CD4-positive, alpha-beta T cell treated with Interleukin-4 for 1 hour (primary cell): ENCODE measurements at places on chromosomes 3 and 15.

- no peak for DNase-seq
Observed at GRCh38 chr15:62607114-62607462, 435.5 kb upstream of the TPM1 start.

- DNase-seq, result no peak
Observed at GRCh38 chr3:175349168-175349567, 490.0 kb downstream of the NAALADL2 start.

- peak; percentile 42 for DNase-seq
Observed at GRCh38 chr3:36729204-36730056, 34.9 kb downstream of the DCLK3 start.

DNA sequence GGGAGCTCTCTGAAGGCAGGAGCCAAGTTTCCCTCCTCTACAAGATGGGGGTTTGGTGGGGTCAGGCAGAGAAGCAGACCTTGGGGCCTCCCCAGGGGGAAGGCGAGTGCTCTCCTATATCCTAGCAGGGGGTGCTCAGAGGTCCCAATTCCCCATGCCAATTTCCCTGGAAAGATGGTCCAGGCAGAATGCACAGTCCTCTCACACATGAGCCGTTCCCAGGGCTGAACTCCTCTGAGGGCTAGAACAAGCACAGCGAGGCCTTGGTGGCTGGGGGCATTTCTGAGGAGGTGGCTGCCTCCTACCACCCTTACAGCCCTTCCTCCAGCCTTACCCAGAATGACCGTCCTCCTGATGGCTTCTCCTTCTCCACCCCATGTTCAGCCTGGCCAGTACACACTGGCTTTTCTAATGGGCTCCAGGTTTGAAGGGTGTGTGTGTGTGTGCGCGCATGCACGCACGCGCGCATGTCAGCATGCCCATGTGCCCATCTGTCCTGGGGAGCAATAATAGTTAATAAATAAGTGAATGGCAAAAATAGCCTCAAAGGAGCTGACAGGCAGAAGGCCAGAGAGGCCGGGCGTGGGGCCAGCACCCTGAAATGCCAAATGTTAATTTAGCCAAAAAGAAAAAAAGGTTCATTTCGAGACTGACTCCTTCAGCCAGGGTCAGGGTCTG is 24.4 kb downstream of the ADCY5 start:
- no peak for DNase-seq

- no peak for DNase-seq
Observed at GRCh38 chr3:5302661-5303060, 115.2 kb downstream of the EDEM1 start.

DNA sequence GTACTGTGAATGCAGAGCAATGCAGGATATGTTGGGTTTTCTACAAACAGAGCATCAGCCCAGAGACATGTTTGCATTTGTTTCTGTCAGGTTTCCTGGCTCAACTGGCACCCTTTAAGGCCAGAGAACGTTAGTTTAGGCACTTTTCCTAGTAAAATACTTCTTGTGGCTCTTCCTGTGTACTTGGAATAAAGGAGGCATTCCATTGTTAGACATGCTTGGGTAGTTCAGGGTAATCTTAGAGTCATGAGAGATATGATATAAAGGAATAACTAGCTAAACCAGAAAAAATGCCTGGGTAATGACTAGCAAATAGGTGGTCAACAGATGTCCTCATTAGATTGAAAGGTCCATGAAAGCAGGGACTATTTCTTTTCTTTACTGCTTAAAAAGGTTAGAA is 60.4 kb upstream of the RBM5 start:
- no peak for DNase-seq

DNA sequence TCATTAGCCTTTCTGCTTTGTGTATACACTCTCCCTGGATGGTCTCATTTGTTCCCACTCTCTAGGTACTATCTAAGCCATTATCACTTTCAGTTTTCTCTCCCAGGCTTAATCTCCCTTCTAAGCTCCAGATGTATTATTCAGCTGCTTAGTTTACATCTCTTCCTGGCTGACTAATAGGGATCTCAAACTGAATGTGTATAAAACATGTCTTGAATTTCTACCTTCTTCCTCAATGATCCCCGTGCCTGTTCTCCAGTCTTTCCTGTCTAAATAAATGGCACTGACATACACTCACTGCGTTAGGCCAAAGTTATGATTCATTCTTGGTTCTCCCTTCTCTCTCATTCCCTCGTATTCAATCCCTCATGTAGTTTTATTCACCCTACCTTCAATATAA is 127.3 kb downstream of the NR2F2 start:
- DNase-seq, result no peak

GRCh38 chr3:150227839-150228238 is 180.3 kb upstream of the TSC22D2 start:
- peak; percentile 21 for DNase-seq

GRCh38 chr3:69080233-69080920 is at the start of gene UBA3:
TSS of gene UBA3 (minus strand) at chr3:69080365. CDS start at chr3:69080353, 12 bp downstream.
- peak; percentile 92 for DNase-seq

- no peak for DNase-seq
Observed at GRCh38 chr3:176578316-176578715, 619.0 kb downstream of the TBL1XR1 start.

- no peak for DNase-seq
Observed at GRCh38 chr15:88187195-88187594, 69.3 kb downstream of the NTRK3 start.

DNA sequence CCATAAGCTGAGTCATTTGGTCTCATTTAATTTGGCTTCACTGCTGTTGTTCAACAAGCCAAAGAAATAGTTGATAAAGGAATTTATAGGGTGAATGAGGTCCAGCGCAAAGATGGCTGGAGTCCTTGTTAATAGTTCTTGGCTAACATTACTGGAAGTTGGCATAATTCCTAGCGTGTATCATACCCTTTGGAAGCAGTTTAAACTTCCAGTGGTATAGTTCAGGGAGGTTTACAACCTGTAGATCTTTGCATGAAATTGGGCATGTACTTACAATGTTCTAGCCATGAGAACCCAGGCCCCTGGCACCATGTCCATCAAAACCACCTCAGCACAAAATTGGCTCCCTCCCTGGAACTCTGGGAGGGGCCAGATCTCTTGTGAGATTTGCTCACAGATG is 380.8 kb downstream of the LRTM1 start:
- no peak for DNase-seq

DNA sequence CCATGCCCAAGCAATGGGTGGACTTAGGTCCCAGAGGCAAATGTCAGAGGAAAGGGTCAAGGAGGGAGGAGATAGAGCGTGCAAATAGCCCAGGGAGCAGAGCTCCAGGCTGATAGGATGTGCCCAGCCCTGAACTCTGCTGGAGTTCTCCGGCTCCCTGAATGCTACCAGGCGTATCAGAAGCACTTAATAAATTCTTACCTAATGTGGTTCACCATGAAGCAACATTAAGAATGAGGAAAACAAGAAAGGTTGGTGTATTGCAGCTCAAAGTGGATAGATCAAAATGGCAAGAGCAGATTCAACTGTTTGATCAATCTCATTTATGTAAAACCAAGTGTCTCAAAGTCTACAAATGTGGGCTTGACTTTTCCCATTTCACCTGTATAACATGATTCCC is 38.3 kb downstream of the PXYLP1 start:
- DNase-seq, result no peak

DNA sequence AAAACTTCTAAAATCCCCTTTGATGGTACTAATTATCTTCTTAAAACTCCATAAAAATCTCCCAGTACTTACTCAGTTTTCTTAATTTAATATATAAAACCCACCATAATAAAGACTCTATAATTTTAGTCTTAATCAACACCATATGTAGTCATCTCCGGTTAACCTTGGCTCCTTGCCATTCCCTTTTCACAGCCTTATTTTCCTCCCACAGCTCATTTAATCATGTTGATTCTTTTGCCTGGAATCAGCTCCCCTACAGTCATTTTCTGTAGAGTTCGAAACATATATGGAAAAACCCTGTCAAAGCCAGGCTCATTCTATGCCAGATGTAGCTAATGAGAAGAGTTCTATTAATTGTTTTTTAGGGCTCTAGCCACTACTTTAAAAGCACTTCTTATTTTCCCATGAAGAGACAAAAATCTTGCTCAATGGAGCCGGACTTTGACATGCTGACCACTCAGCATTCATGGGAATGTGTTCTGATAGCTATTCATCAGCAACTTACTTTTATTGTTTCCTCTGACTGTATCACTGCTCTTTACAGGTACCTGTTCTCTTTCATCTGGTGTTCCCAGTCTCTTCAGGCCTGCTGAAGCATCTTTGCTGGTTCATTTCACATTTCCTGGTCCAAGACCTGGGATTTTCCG is 573.4 kb downstream of the NAALADL2 start:
- DNase-seq, result no peak

DNA sequence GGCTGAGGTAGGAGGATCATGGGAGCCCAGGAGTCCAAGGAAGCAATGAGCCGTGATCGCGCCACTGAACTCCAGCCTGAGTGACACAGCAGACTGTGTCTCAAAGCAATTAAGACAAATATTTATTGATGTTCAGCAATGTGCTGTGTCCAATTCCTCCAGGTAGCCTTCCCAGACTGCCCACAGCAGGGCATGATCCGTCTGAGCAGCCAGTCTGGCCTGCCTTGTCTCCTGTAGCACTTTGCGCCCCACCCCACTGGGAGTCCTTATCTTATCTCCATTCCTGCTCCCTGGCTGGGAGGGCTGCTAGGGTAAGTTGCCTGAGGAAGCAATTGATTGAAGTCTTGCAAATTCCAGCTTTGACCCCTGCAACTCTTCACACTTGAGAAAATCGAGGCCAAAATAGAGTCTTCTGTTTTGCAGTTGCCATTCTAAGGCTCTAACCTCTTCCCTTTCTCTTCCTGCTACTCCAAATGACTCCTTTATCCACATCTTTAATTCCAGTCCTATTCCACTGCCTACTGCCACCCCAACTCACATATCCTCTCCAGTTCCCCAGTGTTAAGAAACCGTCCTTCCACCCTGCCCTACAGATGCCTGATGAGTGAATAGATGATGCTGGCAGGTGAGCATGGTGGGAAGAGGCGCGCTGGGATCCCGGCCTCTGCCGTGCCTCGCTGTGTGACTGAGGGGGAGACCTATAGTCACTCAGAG is 26.9 kb upstream of the LCTL start:
- DNase-seq, result no peak

DNA sequence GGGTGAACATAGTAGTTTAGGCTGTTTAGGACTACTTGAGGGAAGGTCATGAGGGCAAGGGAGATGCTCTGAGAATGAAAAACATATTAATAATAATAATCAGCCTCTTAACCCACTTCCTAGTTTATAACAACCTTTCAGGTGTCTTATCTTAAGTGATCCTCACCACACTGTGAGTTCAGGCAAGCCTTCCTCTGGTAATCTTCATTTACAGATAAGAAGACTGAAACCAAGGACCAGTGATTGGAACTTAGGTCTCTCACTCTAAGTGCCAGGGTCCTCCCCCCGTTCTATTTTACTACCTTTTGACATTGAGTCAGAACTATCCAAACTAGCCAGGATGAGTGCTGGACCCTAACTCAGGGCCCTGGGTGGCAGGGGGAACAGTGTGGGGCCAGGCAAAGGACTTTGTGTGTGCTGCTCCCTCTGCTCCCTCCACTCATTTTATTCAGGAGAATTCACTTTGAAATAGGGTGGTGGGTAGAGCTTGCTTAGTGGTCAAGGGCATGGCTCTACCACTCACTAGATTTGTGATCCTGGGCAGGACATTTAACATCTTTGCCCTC is 5.7 kb downstream of the NUTM1 start:
- DNase-seq, result no peak

DNA sequence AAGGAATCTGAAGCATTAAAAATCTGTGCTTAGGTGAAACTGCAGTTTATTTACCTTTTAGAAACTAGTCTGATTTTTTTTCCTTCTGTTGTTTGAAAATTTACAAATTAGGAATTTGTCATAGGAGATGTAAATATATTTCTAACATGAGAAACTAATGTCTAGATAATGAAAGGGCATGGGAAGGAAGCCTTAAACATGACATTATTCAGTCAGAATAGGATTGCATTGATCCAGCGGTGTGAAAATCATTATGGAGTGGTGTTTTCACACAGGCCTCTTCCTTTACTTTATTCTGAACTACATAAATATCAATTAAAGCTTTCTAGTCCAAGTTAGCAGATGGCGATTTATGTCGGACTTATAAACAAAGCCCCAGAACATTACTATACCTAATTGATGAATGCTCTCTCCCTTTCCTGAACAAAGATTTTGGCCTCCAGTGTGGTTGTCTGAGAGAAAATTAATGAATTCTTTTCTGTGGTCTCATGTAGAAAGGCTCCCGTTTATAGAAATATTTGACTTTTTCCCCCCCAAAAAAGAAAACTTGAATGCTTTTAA is 37.9 kb downstream of the FNDC3B start:
- no peak for DNase-seq

DNA sequence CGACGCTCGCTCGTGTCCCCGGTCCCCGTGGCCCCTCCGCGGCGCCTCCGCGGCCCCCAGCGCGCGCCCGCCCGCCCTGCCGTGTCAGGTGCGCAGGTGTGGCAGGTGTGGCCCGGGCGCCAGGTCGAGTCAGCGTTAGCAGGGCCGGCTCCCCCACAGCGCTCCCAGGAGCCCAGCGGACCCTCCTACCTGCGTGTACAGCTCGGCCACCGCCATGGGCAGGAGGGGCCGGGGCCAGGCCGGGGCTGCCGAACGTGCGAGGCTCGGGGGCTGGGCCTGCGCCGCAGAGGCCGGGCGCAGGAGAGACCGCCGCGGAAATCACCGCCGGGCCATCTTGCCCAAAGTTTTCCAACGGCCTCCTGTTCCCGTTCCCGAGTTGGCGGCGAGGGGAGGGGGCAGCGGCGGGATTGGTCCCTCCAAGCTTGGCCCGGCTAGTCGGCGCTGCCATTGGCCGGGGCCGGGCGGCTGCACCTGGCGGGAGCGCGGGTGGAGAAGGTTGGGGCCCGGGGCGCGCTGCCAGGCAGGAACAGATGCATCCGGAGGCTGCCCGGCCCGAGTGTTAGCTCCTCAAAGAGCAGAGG is at the start of gene MYO5C:
TSS of gene MYO5C (minus strand) at position 384 of the 581 bp plus-strand sequence. CDS start at position 216, 168 bp downstream.
- no peak for DNase-seq

DNA sequence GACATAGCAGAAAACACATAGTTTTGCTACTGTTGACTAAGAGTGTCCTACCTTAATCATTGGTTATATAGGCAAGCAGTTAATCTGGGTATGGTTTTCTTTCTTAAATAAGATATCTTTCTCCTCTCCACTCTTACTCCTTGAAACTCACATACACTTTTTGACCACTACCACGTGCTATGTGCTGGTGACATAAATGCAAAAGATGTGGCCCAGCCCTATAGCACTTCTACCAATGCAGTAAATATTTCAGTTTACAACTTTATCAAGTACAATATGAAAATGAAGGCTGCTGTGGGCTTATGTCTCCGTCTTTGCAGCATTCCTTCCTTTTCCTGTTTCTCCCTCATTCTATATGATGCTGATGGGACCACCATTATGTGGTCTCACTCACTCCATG is 410.2 kb upstream of the CFAP20DC start:
- no peak for DNase-seq

GRCh38 chr15:36880913-36881460 is 219.4 kb downstream of the MEIS2 start:
- no peak for DNase-seq

DNA sequence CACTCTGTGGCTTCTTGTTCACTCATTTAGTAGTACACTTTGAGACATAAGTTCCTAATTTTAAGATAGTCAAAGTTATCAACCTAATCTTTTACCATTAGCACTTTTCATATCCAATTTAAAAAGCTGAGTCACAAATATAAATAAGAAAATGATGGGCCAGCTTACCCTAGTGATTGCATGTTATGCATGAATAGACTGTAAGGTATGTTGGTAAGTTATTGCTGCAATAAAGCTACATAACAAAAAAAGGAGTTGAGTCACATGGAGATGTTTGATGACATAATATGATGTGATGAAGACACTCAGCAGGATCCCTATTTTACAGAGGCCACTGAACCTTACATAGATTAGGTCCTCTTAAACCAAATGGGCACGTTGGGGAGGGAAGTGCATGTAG is 161.3 kb downstream of the OCA2 start:
- DNase-seq, result no peak

GRCh38 chr15:78061963-78062427 is 15.5 kb downstream of the TBC1D2B start:
- DNase-seq, result peak; percentile 39
